ENCODE measurements at places on chromosomes 2 and 18.

GRCh38 chr2:233414777-233415570, 60.7 kb downstream of the DGKD start:
- no peak for DNase-seq

- no peak for DNase-seq
These were observed 218.7 kb upstream of the SH3BP4 start for GRCh38 chr2:234733093-234733489.

DNA sequence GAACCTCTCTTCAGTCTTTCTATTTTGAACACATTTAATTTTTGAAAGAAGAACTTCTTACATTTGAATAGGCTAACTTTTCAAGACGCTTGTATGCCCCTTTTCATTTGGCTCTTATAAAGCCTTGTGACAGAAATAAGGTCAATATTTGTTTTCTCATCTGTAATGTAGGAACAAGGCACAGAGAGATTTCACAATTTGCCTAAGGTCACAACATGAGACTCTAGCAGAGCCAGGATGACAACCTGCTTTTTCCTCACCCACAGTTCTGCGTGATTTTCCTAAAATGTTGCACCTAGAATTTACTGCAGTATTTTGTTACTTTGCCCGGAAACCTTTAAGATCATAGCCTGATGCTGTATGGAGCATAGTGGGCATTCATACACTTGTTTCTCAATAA, 67.4 kb downstream of the TXNL1 start:
- no peak for DNase-seq

DNA sequence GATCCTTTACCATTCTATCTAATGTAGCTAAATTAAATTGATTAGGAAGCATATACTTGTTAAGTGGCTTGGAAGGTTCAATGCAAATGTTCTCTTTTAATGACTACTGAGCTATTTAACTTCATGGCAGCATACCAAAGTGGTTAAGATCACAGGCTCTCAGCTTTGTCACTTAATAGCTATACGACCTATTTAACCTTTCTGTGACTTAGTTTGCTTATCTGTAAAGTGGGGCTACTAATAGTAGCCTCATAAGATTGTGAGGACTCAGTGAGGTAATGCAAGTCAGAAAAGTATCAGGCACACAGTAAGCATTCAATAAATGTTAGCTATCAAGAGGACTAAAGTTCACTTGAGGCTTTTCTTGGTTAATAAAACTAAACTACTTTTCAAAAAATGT, 4.3 kb downstream of the CKAP2L start:
- no peak for DNase-seq

- DNase-seq, result no peak
These were observed 45.3 kb downstream of the PSMD14 start for GRCh38 chr2:161353543-161353942.

- no peak for DNase-seq
These were observed 46.5 kb downstream of the RNF144A start for GRCh38 chr2:6963727-6964126.

- DNase-seq, result no peak
These were observed 232.8 kb downstream of the CCDC85A start for GRCh38 chr2:56416500-56417176.

GRCh38 chr2:183070942-183071844, 7.4 kb upstream of the DUSP19 start:
- no peak for DNase-seq

DNA sequence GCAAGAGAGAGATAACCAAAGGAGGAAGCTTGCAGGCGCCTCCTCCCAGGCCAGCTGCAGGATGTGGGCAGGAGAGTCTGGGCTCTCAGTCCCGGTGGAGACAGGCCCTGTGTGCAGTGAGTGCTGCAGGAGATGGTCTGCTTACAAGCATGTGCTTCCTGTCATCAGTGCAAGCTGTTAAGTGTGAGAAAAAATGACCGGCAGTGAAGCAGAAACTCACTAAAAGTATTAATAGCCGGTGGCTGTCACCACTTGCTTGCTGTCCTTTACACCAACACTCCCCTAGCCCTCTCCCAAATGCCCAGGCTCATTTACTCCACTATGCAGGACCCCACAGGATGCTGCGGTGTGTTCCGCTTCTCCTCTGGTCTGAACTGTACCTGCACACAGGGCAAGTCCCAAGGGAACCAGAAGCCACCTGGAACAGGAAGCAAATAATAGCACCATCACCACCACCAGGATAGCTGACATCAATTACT, 435.6 kb upstream of the HS6ST1 start:
- no peak for DNase-seq

- DNase-seq, result no peak
These were observed 51.3 kb downstream of the USP34 start for GRCh38 chr2:61419570-61419969.

GRCh38 chr18:48133671-48134251, 203.3 kb upstream of the SMAD2 start:
- peak; percentile 83 for DNase-seq

DNA sequence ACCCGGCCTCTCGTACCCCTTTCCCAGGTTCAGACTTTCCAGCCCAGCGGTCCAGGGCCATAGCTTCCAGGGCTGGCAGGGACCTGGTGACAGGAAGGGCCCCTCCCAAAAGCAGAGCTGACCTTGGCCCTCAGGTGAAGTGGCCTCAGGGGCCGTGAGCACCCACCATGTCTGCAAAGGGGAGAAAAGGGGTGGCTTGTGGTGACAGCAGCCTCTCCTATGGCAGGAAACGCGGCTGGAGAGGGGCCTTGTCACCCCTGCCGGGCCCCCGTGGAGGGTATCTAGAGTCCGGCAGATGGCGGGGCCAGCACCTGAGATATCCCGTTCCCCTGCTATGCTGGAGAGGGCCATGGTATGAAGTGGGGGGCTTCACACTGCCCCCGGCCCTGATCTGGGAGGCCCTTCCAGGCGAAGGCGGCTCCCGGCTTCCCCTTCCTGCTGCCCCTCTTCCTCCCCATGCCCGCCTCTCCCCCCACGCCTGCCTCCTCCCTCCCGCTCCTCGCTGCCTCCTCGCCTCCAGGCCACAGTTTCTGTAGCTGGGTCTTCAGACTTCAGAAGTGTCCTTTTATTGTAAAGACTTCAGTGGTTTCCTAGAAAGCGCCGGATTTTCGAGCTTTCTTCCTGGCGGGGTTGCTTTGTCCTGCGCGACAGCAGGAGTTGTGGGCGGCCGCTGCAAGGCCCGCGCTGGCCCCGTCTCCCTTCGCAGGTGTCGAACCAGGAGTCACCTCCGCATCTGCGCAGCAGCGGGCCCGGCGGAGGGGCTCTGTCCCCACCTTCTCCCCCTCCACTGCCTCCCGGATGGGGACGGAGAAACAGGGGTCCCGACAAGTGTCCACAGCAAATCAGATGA, 240.5 kb upstream of the MYT1L start:
- DNase-seq, result no peak

DNA sequence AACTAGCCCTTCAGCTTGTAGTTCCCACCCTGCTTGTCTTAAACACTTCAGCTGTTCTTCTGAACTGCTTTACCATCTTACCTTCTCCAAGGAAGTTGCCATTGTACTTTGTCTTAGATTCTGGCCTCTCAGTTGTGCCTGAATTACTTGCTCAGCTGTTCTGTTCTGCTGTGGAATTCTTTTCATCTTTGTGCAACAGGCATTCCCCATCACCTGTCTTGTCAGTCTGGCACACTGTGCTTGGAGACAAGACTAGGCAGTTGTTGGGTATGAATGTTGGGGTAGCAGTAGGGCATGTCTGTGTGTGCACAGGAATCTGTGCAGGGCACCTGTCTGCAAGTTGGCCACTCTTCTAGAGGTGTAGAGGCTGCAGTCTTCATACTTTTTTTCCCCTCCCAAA, 38.7 kb downstream of the PHLPP1 start:
- no peak for DNase-seq

GRCh38 chr18:74299746-74300145, 8.0 kb upstream of the CYB5A start:
- DNase-seq, result no peak

- DNase-seq, result no peak
These were observed 1383.8 kb upstream of the ACVR2A start for GRCh38 chr2:146461068-146461467.

GRCh38 chr2:234289834-234290590, 206.9 kb downstream of the ARL4C start:
- no peak for DNase-seq

DNA sequence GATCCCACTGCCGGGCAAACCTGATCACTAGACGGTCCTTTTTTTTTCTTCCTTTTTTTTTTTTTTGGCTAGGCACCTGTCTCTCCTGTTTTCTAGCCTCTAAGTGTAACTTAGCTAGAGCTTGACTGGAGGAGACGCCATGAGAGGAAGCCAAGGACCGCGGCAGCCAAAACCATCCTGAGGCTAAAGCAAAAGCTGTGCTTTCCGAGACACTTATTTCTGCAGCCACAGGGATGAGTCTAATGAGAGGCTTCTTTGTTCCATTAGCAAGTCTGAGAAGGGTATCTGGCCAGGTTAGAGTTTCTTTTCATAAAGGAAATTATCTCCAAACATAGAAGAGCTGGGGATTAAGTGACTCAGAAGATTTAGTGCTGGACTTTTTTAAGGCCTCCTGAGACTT, 7.3 kb upstream of the CXCR4 start:
- DNase-seq, result no peak

DNA sequence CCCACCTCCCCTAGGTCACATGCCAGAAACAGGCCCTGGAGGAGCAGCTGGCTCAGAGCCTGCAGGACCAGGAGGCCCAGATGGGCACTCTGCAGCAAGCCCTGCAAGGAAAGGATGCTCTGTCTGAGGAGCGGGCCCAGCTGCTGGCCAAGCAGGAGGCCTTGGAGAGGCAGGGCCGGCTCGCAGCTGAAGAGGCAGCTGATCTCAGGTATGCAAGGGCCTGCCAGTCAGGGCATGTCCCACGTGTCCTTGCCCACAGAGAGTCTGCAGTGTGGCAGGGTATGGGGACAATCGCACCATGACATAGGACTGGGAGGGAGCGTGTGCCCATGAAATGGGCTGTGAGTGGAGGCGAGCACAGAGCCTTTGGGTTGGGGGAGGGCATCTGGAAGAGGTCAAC, 39.9 kb downstream of the CROCC2 start:
- no peak for DNase-seq

DNA sequence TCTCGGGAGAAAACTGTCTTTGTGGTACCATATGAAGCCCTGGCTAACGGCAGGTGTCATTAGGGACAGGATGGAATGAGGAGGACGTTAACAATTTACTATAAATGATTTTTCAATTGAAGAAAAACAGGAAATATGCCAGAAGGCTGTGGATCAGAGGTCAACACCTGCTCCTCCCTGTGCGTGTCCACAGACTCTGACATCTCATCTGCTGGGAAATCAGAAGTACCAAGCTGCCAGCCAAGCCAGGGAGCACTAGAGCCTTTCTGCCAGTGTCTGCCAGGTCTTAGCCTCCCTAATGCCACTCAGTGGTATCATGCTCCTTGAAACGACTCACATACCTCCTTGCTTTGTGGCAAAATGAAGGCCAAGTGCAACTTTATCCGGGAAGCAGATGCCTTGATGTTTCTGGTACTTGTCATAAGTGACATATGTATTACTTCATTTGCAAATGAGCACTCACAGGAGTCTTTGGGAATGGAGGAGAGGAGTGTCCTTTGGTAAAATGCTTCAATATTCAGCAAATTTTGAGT, 541.1 kb downstream of the SATB2 start:
- peak; percentile 25 for DNase-seq

GRCh38 chr2:174748948-174749347, 15.3 kb downstream of the CHRNA1 start:
- peak; percentile 53 for DNase-seq

DNA sequence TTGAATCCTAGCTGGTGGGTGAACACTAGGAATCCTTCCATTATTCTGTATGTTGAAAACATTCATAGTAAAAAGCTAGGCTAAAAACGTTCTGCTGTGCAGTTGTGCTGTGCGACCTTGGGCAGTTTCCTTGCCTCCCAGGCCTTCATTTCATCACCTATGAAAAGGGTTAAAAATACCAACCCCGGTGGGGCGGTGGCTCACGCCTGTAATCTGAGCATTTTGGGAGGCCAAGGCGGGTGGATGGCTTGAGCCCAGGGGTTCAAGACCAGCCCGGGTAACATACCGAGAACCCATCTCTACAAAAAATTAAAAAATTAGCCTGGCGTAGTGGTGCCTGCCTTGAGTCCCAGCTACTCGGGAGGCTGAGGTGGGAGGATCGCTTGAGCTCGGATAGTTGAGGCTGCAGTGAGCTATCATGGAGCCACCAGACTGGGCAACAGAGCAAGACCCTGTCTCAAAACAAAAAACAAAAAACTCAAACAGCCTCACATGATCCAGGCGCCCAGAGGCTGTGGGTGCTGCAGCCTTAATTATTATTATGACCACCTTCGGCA, 2.9 kb upstream of the RRM2 start:
- DNase-seq, result no peak

GRCh38 chr18:55768255-55768654, 180.3 kb upstream of the TCF4 start:
- no peak for DNase-seq

DNA sequence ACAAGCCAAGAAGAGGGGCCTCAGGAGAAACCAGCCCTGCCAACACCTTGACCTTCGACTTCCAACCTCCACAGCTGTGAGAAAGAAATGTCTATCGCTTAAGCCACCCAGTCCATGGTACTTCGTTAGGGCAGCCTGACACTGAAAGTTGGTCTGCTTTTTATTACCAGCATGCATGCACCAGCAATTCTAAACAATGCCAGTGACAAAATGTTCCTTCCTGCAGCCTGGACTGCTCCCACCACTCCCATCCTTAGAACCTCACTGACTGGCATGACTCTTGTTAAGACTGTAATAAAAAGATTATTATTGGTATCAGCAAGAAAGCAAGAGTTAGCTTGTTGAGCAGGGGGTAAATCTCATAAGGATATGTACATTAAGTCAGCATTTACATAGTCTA, 33.6 kb downstream of the TMEM177 start:
- DNase-seq, result no peak

GRCh38 chr2:17538844-17539554, 1.5 kb upstream of the VSNL1 start:
- peak; percentile 48 for DNase-seq

GRCh38 chr2:2640371-2640770, 309.3 kb upstream of the MYT1L start:
- DNase-seq, result no peak

DNA sequence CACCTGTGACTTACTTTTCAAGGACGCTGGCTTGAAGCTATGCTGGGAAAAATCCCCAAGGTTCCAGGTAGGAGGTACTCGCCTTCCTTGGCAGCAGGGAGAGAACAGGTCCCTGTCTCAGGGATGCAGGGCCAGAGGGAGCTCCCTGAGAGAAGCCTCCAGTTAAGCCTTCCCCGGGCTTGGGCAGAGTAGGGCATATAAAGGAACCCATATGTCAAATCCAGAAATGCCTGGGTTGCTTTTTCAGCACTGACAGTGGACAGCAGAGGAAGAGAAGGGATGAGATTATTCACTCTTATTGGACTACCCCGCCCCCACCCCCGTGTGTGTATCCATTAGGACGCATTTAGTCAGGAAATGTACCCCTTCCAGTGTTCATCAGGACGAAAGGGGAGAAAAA, 89.3 kb upstream of the TEX51 start:
- DNase-seq, result no peak

- no peak for DNase-seq
These were observed 199.4 kb upstream of the FN1 start for GRCh38 chr2:215635071-215635787.

GRCh38 chr18:3283908-3284307, 22.0 kb downstream of the MYL12B start:
- DNase-seq, result no peak

GRCh38 chr2:73175663-73176204, 26.6 kb upstream of the NOTO start:
- DNase-seq, result peak; percentile 67

GRCh38 chr2:230942371-230942770, 17.3 kb upstream of the GPR55 start:
- DNase-seq, result no peak

Measured in NCI-H2081 (cell line).